Large intestine (tissue), 12 donors: ENCODE measurements at places on chromosomes 2 and 18.

DNA sequence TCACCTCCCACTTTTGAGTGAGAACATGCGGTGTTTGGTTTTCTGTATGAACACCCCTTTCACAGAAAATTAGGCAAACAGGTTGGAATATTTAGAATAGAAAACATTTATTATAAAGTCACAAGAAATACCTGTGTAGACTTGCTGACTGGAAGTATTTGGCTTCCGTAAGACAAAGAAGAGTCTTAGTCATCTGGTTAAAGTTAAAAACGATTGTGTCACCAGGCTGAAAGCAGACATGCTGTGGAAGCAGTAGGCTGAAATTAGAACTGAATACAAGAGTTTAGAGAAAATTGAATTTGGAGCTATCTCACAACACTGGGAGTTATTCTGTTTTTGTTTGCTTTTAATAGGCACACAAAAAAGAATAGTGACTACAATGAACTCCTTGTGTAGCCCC is 16.2 kb upstream of the CLASP1 start:
- no peak for DNase-seq

DNA sequence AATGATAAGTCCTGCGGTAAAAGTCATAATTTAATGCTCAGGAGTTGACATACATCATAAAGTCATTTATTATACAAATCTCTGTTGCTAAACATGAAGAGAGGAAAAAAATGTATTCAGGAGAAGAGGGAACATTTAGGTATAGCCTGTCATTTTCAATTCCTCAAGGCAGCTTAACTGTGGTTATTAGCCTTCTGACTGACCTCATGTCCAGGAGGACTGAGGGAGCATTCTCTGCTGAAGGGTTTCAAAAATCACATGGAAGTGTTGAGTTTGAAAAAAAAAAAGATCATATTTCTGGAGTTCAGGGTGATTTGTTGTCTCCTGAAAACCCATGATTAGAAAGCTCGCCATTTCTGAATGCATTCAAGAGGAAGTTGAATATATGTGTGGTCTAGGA is 1371.1 kb upstream of the LRRTM1 start:
- no peak for DNase-seq

- no peak for DNase-seq
Measured at GRCh38 chr2:85073033-85073432, 60.2 kb upstream of the TCF7L1 start.

DNA sequence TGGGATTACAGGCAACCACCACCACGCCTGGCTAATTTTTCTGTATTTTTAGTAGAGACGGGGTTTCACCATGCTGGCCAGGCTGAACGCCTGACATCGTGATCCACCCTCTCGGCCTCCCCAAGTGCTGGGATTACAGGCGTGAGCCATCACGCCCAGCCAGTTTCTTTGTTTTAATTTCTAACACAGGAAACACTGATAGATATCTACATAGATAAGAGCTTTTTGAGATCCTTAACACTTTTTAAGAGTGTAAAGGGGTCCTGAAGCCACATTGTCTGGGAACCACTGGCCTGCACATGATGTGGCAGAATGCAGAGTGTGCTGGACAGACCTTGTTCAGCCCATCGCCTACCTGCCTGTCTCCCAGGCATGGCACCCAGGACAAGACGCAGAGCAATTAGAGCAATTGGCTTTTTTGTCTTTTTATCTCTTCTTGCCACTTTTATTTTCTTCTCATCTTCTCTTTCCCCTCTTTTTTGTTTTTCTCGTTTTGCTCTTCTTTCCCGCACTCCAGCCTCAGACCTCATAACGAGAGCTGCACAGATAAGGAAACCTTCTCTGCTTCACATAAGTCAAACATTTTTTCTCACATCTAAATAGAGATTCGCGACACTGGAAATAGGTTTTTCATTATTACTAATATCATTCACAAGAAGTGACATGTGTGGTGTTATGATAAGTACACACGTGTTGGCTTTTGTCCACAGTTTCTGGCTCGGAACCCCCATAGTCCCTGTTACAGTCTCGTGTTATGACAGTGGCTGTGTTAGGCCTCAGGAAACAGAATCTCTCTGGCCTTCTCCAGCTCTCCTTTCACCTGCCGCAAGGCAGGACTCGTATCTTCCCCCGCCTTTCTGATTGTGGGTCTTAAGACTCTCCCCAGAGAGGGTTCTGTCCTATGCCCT is 25.2 kb upstream of the GPR55 start:
- DNase-seq = no peak

DNA sequence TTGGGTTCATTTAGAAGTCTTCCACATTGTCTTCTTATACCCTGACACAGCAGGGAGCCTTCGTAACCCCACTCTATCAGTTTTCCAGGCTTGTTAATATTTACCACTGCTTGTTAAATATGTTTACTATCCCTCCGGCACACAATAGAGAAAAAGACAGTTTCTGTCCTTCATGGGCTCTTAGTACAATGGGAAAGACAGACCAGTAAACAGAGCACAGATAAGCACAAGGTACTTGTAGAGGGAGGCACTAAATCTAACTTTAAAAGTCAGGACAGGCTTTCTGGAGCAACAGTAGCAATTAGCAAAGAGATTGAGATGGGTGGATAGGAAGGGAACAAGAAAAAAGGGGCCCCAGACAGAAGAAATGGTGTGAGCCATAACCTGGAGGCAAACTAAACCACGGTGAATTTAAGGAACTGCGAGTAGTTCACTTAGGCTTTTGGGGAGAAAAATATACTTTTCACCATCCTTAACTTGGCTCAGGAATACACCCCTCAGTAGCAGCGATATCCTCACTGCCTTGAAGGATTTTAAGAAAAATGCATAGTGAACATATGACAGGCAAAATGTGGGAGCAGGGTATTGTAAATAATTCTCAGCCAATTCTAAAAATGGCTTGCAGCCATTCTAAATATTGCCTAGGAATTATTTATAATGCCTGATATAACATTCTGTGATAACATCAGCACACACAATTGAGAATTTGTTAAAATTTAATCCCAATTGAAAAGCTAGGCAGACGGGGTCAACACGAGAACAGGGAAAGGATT is 383.7 kb downstream of the CDH2 start:
- DNase-seq = no peak

DNA sequence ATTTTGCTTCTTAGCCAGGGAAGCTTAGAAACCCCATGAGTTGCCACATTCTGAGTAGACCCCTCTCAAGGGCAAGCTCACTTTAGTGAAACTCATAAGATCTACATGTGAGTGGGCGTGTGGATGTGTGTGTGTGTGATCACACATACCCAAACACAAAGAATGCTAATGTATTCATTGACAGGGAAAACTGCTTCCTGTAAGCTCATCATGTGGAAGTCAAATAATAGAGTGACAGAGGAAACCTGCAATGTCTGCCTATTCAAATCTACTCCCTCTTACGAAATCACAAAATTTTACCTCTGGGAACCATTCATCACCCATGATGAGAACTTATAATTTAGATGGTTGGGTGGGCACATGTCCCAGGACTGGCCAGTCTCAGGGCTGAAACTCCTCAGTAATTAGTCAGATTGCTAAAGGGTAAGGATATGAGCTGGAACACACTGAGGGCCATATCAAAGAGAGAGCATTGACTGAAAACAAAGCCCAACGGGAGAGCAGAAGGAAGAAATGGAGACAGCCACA is 94.5 kb upstream of the CCDC150 start:
- no peak for DNase-seq
